NCI-H1930 (cell line): ENCODE measurements at places on chromosomes 11 and 22.

DNA sequence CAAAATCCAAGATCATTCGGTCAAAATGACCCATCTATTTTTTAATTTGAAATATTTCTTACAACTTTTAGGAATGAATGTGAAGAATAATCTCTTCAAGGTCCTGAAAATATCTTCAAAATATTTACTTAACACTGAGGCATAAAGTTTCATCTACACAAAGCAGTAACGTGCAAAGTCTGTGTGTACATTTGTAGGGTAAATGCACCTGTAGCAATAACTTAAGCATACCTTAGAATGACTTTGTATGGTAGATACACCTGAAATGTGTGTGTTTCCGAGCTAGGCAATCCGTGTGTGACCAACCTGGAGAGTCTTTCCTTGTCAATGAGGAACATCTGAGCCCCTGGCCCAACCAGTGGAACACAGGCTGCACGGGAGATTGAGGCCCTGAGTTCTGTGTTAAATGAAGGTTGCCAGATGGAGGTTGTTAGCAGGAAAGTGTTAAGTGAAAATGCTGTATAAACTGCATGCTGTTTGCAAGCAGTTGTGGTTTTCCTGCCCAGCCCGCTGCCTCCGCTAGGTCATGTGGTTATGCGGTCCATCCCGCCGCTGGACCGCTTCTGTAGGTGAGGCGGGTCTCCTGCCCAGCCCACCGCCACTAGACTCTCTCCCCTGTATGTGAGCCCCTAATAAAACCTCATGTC is 7.6 kb upstream of the CTR9 start:
- no peak for DNase-seq

- DNase-seq: no peak
Observed at GRCh38 chr22:43408009-43408408, 3.8 kb upstream of the MPPED1 start.

DNA sequence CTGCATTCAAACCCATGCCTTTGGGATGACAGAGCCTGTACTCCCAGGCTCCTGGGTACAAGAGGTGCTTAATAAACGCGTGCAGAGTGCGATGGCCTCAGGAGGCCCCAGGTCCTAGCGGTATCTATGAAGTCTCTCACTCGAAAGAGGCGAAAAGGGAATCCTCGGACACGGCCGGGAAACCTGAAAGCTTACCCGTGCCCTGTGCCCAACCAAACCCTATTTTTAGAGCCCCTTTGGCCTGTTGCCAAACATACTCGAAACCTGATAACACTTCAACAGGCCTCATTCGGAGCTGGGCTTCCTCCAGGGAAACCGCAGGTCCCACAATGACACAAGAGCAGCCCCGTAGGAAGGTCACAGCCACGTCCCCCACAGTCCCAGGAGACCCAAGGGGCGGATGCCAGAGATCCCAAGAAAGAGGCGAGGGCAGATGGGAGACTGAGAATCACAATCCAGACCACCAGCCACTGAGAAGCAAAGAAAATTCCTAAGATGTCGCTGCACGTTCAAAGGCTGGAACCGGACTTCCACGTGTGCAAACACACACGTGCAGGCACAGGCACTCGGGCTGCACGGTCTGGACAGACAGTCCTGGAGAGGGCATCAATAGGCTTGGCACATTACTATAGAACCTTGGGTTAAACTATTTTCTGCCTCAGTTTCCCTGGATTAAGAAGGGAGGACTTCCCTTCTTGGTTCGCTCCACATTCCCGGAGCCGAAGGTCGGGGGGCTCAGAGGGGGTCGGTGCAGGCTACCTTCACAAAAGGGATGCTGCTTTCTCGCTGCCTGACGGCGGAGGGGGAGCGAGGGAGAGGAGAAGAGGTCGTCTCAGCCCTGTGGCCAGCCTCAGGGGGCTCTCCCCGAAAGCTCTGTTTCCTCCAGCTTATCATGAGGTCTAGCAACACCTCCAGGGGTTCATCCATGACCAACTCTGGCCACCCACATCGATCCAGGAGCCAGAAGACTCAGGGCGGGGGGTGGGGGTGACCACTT is 8.2 kb downstream of the PDGFB start:
- no peak for DNase-seq

DNA sequence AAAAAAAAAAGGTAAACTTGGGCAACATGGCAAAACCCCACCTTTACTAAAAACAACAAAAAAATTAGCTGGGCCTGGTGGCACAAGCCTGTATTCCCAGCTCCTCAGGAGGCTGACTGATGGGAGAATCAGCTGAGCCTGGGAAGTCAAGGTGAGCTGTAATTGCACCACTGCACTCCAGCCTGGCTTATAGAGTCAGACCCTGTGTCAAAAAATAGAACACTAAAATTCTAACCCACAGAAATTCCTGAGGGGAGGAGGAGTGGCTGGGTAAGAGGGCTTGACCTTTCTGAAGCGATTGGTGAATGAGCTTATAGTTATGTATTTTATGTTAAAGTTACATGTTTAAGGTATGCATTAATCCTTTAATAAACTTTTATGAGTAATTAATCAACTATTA is 53.3 kb downstream of the FAT3 start:
- no peak for DNase-seq

DNA sequence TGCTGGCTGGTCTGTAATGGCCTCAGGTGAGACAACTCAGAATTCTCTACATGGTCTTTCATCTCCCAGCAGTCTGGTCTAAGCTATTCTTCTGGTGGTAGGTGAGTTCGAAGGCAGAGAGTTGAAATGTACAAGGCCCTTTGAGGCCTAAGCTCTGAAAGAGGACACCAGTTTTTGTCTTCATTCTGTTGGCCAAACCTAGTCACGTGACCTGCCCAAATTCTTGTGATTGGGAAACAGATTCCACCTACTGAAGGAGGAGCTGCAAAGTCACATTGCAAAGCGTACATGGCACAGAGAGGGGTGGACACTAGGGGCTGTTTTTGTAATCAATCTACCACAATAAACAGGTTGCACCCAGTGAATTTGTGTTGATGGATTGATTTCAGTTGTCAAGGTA is 193.5 kb downstream of the NAV2 start:
- DNase-seq: no peak

DNA sequence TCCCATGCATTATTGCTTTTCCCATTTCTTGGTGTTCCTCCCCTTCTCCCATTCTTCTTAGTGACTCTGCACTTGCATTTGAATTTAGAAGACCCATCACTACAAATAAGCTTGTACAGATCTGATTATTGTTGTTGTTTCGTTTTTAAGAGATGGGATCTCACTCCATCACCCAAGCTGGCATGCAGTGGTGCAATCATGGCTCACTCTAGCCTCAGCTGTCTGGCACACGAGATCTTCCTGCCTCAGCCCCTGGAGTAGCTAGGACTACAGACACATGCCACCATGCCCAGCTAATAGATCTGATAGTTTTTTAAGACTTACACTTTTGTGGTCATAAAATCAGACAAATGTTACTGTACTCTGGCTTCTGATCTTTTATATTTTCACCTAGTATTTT is 252.1 kb downstream of the DDX10 start:
- DNase-seq: no peak

DNA sequence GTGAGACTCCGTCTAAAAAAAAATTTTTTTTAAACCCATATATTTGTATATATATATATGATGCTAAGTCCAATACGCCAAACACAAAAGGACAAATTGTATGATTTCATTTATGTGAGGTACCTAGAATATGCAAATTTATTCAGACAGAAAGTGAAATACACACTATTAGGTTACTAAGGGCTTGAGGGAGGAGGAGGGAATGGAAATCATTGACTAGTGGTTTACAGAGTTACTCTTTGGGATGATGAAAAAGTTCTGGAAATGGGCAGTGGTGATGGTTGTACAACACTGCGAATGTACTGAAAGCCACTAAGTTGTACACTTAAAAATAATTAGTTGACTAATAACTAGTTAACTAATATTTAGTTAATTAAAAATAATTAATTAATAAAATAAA is 36.2 kb upstream of the FGF3 start:
- DNase-seq: no peak

DNA sequence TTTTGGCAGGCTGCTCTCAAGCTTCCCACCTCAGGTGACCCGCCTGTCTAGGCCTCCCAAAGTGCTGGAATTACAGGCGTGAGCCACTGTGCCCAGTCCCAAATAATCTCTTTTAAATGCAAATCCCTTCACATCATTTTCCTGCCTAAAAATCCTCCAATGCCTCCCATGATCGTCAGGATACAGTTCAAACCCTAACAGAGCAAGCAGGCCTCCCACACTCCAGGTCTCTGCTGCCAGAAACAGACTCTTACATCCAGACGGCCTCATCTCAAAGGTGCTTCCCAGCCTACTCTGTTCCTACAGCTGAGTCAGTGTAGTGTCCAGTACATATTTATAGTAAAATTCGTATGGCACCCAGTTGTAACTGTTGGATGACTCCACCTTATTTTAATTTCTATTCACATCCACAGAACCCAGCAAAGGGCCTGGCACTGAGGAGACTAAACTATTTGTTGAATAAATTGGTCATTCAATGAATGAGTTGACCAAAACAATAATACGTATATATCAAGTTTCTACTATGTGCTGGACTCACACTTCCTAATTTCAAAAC is 8.2 kb downstream of the SIRT3 start:
- no peak for DNase-seq
